ENCODE measurements at places on chromosomes 12 and 14.

GRCh38 chr14:92728759-92729364 lies 19.6 kb downstream of the LGMN start:
- peak; percentile 46 for DNase-seq

DNA sequence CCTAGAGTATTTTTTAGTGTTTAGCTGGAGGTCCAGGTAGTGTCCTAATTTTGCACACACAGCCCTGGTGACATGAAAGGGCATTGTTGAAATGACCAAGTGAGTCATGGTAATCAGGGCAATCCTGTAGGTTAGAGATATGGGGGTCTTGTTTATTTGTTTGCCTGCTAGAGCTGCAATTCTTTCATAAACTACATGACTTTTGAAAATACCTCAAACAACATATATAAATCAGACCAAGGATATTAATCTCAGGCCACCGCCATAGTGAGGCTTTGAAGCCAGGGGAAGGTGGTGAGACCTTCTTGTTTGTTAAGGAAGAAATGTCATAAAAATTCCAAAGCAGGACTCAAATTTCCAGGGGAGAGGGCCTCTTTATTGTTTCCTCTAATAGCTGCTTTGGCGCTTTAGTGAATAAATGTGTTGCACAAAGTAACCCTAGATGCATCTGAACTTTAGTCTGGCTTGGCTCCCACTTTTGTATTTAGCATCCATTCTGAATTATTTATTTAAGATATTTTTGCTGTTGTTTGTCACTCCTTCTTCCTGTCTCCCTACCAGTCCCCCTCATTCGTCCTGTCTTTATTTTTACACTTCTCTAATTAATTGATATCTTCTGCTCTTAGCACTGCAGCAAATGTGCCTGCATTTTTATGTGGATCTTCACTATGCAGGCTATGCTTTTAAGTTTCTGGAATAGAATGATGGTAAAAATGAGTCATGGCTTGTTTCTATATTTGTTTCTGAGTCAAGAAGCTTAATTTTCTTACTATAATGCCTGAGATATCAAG lies 430.3 kb downstream of the RAD51B start:
- DNase-seq = no peak

DNA sequence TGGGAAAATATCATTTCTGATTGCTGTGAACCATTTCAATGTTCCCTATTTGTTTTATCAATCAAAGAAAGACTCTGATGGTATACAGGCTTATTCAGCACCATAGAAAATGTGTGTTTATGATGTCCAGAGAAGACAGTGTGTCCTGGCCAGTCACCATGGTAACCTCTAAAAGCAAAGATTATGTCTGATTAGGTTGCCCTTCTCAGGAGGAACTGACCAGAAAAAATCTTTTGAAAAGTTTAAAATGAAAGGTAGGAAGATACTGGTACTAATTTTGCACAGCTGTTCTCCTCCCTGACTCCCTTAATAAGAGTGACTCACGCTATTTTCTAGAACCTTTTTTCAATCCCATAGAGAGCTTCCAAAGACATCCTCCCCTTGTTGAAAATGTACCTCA lies 391.8 kb upstream of the DCN start:
- no peak for DNase-seq

DNA sequence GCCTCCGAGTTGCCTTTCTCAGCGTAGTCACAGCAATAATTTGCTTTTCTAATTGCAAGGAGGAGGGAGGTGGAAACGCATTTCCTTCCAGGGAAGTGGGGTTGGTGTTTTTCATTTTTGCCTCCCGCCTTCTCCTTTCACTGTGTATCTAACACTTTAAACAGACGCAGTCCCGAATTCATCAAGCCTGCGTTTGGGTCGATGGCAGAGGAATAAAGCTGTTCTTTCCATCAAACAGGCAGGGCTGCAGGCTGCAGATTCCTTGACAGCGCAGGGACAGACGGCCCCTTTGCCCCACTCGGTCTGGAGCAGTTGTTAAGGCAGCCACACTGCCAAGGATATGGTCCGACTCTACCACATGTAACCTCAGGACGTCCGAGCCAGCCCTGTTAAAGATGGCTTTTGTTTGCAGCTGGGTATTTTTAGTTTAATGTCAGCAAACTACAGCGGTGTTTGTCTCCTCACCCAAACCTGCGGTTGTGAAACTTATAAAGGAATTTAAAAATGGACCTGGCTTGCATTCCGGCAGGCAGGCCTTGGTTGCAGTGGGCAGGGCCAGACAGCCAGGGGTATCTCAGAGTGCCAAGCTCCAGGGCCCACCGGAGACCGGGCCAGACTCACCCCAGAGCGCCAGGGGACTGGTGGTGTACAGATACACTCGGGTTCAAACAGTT lies 2.1 kb downstream of the CHST11 start:
- no peak for DNase-seq

DNA sequence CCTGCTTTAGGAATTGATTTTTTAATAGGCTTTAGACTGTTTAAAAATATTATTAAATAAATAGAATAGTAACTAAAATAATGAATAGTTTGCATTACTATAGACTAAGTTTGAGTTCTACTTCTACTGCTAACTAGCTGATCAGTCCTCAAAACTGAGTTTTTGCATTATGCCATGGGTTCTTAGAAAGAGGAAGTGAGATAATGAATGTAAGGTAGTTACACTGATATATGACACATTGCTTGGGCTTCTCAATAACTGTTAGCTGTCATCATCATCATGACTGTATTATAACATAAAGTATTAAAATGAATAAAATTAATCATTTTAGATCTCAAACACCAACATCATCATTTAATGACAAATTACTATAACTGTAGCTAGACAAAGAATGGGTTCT lies 949.7 kb downstream of the TRHDE start:
- no peak for DNase-seq

GRCh38 chr12:104750061-104750460 lies 208.0 kb downstream of the SLC41A2 start:
- DNase-seq = no peak

DNA sequence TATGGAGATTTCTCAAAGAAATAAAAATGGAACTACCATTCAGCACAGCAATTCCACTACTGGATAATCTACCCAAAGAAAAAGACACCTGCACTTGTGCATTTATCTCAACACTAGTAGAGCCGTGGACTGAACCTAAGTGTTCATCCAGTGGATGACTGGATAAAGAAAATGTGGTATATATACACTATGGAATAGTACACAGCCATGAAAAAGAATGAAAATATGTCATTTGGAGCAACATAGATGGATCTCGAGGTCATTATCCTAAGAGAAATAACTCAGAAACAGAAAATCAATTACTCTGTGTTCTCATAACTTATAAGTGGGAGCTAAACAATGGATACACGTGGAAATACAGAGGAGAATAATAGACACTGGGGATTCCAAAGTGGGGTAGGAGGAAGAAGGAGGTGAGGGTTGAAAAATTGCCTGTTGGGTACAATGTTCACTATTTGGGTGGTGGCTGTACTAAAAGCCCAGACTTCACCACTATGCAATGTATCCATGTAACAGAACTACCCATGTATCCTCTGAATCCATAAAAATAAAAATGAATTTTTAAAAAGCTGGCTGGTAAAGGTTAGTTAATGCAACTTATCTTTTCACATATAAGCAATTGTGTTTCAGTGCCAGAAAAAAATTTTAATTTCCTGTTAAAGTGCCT lies 130.7 kb downstream of the FOXA1 start:
- no peak for DNase-seq

DNA sequence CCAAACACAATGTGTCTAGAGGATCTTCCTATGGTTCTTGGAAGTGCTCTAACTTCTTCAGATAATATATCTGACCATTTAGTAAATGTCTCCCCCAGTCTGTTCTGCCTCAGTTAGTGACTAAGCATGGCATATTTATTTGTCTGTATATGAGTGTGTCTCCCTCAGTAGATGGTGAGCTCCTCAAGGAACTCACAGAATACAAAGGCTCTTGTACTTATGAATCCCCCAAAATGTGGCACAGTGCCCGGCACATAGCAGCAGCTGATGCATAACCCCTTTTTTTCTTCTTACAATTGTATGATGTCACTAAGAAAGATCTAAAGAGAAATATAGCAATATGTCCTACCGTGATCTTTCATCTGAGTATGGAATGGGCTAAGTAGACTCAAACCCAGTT lies 264.7 kb upstream of the PRICKLE1 start:
- no peak for DNase-seq

GRCh38 chr12:111304642-111305071 lies 64.2 kb downstream of the PHETA1 start:
- DNase-seq = no peak

DNA sequence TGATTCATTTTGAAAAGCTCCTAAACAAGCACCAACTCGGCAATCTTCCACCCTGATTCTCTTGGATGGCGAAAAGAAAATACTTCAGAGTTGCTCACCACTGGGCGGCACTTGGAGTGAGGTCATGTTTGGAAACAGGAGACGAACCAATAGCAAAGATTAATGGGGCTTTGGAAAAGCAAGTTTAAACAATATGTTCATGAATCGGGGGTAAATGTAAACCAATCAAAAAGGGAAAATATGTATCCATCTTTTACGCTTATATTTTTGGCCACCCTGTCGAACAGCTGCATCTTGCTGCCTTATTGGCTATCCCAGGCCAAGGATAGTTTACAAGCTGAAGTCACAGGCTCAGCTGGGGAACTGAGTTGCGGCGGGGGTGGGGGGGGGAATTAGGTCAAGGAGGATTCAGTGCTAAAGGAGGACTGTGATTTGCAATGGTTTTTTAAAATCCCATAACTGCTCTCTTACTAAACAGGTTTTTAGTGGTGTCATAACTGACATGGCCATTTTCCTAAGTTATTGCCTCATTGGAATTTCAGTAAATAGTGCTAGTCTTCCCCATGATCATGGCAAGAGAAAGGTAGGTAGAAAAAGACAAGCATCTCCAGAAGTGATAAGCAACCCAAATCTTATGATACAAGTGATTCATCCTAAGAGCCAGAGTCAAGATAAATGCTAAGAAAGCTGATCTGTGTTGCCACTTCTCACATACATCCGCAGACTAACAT lies 210.6 kb downstream of the PHLDA1 start:
- DNase-seq = peak; percentile 87

- no peak for DNase-seq
These were observed 7.2 kb upstream of the CCDC197 start for GRCh38 chr14:93989939-93990338.

GRCh38 chr12:41211448-41211847 lies 23.3 kb downstream of the PDZRN4 start:
- no peak for DNase-seq

GRCh38 chr12:96522690-96523089 lies 33.3 kb downstream of the CFAP54 start:
- no peak for DNase-seq

DNA sequence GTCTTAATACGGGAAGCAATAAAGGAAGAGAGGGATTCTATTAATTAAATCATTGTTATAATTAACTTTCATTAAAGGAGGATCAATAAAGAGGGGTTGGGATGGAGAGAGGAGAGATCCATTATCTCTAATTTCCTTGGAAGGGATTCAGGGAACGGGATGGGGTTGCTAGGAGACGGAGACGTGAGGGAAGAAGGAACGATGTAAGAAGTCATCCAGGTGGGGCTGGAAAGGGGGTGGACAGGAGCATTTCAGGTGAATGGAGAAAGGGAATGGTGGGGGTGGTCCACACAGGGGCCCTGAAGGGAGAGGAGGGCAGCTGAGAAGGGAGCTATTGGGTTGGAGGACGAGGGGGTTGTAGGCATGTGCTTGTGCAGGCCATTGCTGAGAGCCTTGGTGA lies 17.2 kb downstream of the CALCOCO1 start:
- DNase-seq = no peak

DNA sequence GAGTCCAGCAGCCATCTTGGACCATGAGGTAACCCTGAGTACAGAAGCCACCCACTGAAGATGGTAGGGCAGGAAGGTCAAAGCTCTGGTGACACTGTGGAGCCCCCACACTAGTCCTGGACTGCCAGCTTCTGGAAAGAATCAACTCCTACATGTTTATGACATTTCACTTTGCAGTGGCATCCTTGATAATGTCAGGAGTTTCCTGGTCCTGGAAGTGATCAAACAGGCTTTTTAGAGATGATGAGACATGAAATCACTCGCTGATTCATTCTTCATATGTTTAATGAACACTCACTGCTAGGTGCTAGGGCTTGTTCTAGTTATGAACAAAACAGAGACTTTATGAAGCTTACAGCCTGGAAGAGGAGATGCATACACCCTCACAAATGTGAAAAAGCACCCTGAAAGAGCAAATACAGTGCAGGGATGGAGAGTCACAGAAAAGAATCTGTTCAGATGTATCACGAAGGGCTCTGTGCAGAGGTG lies 15.8 kb upstream of the HNF1A start:
- DNase-seq = no peak

GRCh38 chr12:42010715-42011114 lies 134.0 kb downstream of the GXYLT1 start:
- no peak for DNase-seq

DNA sequence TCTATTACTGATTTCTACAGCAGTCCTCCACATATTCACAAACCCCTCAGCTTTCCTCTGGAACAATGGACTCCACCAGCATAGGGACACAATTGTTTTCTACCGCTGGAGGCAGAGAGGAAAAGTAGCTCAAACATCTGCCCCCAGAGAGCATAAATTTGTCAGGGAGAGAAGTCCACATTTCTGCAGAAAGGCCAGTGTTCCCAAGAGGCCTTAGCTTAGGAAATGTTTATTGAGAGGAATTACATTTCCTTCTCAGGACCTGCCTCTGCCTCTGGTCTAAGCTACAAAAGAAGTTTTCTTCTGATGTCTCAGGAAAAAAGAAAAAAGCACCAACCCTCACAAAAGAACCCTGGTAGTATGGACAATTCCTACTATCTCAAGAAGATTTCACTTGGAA lies 217.8 kb upstream of the BMP4 start:
- DNase-seq = no peak

DNA sequence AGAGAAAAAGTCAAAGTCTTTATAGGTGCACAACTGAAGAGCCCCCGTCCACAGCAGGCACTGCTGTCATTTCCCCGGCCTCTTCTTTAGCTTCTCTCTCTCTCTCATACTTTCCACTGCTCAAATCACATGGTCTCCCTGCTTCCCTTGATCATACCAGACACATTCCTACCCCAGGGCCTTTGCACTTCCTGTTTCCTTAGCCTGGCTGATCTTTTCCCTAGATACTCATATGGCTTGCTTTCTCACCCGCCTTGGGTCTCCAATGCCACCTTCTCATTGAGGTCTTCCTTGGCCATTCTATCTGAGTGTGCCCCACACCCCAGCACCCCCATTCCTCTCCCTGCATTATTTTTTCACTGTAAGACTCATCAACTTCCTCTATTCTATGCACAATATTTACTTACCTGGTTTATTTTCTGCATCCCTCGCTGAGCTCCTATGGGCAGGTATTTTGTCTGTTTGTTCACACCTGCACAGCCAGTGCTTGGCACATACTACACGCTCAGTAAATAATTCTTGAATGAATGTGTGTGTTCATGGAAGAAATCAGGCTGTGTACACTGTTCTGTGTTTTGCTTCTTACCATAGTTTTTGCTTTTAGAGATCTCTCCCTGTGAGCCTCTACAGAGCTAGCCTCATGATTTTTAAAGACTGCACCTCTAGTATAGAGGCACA lies 31.9 kb downstream of the SERPINA1 start:
- no peak for DNase-seq

Data from retinal pigment epithelial cell (primary cell).